ENCODE measurements at places on chromosomes 5 and 9.

GRCh38 chr5:40547994-40548575, 131.6 kb upstream of the PTGER4 start:
- DNase-seq, result no peak

GRCh38 chr5:179817890-179818745, 2.6 kb upstream of the SQSTM1 start:
- no peak for DNase-seq

DNA sequence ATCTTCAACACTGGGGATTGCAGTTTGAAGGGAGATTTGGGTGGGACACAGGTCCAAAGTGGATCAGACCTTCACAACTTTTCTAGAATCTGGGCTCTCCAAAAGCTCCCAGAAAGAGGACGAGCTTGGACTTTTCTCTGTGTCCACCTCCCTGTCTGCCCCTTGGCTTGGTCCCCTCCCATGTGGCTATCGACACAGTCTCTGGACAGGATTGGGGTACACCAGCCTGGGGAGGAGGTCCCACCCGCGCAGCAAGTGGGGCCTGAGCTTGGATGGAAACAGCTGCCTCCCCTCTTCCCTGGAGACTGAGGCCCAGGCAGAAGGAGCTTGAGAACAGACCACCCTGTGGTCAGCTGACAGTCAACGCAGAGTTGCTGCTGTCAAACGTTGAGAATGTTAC, 84.6 kb upstream of the FCN1 start:
- no peak for DNase-seq

DNA sequence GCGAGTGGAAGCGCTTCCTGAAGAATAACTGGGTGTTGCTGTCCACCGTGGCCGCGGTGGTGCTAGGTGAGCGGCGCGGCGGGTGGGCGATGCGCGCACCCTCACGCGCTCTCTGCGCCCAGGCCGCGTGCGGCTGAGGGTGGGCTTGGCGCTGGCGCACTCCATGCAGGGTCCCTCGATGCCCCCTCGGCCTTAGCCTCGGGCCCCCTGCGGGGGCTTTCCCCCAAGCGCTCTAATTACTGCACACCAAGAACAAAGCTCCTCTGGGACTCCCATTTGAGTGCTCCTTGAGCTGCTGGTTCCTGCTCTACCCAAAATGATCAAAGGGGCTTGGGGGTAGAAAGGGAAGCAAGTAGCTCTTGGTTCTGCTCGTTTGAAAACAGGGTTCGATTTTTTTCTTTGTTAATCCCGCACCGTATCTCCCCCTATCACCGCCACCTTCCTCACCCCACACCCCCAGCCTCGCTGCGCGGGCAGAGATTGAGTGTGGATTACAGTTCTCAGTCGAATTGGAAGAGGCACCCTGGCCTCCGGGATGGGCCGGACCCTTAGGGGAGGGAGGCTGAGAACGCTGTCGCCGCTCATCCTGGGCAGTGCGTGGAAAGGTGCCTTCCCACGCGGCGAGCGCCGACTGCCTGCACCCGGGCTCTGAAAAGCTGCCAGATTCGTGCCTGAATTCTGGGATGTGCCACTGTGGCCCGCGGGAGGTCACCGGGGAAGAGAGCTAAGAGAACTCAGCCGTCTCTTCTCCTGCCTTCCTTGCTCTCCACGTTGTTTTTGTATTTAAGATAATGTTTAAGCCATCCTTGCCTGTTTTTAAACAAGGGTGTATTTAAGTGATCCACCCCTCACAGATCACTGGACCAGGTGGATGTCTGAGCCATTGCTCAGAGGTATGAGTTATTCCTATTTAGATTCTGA, 697 bp downstream of the SLC1A1 start:
- DNase-seq, result no peak

- DNase-seq, result peak; percentile 45
Observed at GRCh38 chr9:20620650-20621470, 1.4 kb downstream of the MLLT3 start.

DNA sequence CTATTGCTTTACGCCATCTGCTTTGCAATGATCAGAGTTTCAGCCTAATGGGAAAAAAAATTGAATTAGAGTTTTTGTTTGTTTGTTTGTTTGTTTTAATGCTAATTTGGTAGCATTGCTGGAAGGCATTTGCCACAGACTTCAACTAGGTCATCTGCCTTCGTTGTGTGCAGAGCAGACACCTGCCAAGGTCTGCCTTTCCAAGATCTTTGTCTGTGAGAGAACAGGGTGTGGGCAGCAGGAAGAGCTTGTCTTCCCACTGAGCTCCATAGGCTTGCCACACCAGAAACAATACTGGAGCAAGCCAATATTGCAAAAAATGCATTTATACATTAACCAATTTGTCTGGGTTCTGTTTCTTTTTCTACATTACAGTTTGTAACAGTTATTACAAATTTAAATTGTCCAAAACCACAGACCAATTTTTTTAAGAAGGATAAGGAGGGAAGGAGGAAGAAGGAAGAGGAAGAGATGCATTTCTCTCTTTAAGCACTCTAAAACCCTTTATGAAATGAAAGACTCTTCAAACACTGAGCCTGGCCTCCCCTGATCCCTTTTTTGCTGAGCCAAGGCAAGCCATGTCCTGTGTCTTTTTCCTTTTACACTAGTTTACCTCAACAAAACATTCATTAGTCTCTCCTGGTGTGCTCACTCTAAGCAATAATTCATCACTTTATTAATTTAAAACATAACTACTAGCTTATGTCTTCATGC, 210.5 kb downstream of the SNX18 start:
- DNase-seq, result no peak

DNA sequence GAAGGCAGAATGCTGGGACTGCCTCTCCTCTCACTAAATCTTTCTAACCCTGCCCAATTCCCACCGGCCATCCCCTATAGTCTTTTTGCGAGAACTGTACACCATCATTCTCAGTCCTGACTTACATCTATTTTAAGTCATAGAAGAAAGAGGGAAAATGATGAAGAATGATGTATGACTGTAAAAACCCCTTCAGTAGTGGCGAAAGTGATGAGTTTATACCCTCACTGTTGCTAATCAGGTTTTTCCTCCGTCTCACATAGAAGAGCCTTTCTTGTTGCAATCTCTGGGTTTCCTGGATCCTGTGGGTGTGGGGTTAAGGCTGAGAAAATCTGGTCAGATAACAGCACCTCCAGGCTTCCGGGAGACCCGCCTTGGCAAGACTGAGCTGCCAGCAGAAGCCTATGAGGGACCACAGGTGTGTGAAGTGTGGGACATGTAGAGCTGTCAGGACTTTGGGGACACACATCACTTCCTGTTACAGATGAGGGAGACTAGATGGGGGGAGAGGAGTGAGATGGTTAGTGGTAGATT, 147.1 kb upstream of the SLC12A2 start:
- DNase-seq, result no peak

- DNase-seq, result no peak
Observed at GRCh38 chr5:136086783-136087566, 45.7 kb upstream of the SMAD5 start.

GRCh38 chr9:89219637-89220036, 41.0 kb upstream of the SHC3 start:
- no peak for DNase-seq

DNA sequence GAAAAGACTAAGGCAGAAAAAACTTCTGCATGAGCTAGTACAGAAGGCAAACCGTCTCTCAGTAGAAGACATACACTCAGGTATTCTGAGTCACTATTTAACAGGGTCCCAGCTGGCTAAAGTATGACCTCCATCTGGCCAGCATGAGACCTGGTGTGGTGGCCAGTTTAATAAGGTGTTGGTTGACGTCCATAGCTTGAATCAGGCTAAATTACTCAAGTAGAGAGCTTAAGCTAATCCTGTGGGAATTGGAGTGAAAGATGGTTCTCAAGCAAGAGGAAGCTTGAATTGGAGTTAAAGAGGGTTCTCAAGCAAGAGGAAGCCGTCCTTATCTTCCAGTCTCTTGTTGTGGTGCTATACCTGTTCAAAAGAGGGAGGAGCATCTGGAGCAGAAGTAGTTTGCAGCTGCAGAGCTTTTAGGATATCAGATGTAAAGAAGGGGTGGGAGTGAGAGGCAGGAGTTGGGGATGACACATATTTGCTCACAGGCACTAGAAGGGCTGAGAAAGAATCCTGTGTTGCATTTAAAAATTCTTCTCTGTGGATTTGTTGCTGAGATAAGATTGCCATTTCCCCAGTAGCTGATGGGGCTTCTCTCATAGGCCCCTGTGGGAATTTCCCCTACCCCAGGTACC, 136.1 kb upstream of the RUSC2 start:
- DNase-seq, result no peak

- DNase-seq, result no peak
Observed at GRCh38 chr9:127520941-127521918, 69.9 kb downstream of the LRSAM1 start.

- DNase-seq, result no peak
Observed at GRCh38 chr5:41264019-41264418, 50.7 kb upstream of the C6 start.

DNA sequence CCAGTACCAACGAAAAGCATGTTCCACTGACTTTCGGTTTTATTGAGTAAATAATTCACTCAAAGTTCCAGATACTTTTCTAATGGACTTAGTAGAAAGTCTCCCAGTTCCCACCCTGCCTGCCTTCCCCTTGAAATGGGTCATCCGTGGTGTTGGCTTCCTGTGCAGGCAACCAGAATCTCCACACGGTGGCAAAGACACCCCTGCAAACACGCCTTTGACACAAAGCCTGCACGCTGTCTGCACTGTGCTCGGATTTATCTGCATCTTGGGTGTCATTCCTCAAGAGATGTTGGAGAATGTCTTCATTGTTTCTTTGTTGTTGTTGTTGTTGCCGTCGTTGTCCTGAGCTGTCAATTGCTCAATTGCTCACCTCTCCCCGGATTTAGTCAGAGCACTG, 150.0 kb upstream of the IRX2 start:
- DNase-seq, result no peak

Measured in activated CD4-positive, alpha-beta T cell treated with anti-CD3 and anti-CD28 coated beads, Interleukin-2, Interleukin-6, amounts not matched to agents 100 ng/mL and 50 ng/mL, durations not matched to agents 16 hours and 8 hours (primary cell).